ENCODE measurements at places on chromosomes 2 and 18.

DNA sequence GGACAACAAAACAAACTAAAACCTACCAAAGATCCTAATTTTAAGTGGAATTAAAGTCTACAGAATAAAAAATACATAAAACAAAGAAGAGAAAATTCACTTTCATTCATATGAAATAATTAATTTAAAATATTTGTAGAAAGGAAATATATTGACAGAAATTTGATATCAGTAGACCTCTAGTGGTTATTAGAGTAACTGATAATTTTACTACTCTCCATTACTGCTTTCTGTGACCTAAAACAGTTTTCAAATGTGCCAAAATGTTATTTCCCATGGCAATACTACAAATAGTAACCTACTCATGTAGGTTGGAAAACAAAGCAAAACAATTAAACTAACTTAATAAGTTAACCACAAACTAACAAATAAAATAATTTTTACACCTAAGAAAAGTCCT is 147.1 kb downstream of the NOL4 start:
- no peak for DNase-seq

DNA sequence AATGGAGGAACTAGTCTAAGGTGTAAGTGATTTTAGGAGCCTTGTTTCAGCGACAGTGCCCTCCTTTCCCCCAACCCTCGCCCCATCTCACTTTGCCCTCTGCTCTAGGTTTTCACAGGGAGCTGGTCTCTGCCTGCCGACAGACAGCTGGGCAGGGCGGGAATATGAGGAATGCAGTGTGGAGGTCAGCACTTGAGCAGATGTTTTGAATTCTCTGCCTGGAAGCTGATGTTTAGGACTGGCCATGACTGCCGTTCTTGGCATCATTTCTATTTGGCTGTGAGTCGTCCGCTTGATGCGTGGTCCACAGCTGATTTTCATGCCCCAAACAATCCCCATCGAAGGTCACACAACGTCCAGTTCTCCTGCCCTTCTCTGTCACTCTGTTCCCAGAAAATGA is 55.1 kb upstream of the SIX3 start:
- no peak for DNase-seq

- DNase-seq, result no peak
Measured at GRCh38 chr2:53170466-53170865, 597.1 kb upstream of the CHAC2 start.

DNA sequence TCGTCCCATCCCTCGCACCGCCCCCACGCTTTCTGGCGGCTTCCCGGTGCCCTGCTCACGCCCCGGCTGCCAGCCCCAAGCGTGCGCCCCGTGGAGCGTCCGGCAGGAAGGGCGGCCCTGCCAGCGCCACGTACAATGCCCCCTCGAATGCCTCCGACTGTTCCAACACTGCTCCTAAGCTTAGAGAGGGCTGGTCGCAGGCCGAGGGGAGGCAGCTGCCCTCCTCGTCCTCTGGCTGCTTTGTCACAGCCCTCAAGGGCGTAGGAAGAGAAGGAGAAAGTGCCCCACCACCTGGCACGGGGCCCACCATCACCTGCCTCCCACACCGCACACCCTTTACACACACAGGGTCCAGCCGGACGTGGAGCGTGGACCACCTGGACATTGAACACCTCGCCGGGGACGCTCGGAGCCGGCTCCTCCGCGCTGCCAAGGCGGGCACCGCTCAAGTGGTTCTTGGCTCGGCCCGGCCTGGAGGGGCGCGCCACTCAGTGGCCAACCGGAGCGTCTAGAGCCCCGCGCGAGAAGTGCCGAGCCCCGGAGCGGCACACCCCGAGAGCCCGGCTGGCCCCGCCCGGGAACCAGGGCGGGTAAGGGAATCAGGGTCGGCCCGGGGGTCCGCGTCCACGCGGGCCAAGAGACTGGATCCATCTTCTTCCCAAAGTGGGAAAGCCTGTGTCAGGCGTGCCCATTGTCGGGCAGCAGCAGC is 830 bp downstream of the DNER start:
- DNase-seq, result peak; percentile 87

DNA sequence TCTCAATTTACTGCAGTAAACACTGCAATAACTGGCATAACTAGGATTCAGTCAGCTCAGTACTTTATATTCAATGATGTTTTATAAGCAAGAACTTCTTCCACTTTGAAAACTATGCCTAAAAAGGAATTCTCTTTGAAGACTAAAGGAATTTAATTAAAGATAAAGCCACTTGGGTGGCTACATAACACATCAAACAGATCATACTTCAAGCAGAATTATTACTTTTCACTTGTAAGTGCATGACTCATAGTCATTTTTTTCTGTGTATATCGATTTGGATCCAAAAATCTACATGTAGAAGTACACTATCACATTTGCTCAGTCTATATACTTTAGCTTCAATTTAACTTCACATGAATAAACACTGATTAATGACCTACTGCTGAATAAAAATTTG is 4.0 kb downstream of the KANSL1L start:
- no peak for DNase-seq

DNA sequence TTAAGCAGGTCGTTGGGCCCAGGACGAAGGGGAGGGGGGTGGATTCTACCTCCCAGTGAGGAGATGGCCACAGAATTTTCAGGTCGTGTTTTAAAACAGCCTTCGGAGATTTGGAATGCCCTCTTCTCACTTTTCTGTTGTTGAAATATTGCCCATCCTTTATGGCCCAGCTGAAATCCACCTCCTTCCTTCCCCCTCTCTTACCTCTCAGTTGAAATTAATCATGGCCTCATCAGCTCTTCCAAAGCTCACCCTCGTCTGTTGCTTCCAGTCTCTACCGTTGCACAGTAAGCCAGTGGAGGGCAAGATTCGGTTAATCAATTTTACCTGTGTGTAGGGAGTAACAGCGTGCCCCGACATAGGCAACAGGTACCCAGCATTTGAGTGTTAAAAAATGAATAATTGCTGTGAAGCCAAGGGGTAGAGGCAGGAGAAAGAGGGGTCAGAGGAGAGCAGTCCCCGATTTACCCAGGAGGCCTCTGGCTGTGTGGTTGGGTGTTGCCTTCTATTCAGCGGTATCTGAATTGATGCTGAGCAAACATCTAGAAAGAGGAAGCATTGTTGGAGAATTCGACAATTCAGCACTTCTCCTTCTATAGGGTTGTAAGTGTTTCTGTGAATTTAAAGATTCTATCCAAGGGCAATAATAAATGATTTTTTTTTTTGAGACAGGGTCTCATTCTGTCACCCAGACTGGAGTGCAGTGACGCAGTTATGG is 8.6 kb upstream of the PDIA6 start:
- DNase-seq, result no peak

DNA sequence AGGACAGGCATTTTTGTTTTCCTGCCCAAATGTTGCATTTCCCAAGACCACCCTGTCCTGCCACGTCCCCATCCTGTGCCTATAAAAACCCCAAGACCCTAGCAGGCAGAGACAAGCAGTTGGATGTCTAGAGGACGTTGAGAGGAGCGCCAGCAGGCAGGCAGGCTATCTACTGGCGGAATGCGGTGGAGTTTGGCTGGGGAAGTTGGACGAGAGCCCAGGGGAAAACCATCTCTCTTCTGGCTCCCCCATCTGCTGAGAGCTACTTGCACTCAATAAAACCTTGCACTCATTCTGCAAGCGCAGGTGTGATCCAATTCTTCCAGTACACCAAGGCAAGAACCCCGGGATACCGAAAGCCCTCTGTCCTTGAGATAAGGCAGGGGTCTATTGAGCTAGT is 72.5 kb downstream of the ARL6IP6 start:
- DNase-seq, result no peak

DNA sequence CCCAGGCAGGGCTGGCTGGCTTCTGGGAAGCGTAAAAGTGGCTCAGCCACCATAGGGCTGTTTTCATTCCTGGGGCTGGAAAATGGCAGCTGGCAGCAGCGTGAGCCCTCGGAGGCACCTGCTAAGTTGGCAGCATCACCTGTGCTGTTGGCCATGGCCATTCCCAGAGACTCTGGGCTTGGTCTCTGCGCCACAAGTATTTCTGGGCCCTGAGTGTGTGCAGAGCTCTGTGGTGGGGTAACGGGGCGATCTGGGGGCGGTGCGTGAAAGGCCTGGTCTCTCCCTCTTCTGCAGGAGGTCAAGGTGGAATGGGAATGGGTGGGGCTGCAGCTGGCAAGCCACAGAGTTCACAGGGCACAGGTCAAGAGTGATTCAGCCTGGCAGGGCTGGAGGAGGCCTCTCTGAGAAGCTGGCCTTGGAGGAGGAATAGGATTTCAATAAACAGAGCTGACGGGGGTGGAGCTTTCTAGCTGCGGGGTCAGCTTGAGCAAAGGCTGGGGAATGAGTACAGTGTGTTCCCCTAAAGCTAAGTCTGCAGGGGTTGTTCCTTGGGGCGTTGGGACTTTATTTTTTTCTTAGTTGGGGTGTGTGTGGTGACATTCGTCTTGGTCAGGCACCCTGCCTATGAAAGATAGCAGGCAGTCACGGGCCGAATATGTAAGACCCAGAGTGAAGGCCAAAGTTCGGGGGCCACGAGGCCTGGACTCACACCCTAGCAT is 10.3 kb upstream of the NTSR2 start:
- DNase-seq, result no peak

GRCh38 chr2:29747786-29748470 is 173.5 kb downstream of the ALK start:
- no peak for DNase-seq

DNA sequence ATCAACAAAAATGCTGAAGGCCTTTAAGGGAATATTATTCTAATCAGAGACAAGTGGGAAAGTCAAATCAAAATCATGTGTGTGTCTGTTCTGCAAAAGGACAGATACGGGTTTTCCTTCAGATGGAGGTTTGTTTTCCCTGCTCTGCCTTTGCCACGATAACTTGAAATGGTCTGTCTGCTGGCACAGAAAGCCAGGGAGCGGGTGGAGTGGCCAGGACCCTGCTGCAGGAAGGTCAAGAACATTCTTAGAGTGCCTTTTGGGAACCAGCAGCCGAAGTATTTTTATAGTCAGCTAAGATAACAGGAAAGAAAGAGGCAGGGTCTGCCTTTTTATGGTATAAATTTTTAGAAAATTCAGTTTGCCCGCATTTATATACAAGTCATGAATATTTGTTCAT is 234.2 kb downstream of the LTBP1 start:
- no peak for DNase-seq

- DNase-seq, result no peak
Measured at GRCh38 chr18:45355944-45356520, 259.2 kb upstream of the SLC14A2 start.

DNA sequence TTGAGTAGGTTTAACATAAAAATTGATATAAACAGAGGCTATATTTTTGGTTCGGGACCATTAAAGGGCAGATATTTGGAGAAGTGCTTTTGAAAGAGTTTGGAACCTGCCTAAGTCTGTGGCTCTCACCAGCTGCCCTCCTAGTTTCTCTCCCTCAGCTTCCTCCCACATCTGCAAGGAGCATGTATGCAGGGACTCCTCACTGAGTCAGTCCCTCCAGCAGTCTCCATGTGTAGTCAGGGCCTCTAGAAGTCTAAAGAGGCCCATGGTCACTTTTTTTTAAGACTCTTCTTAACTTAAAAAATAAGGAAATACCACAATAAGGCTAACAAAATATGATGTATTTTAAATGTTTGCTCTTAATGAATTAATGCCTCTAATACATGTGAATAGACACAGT is 220.0 kb upstream of the TANK start:
- no peak for DNase-seq

- no peak for DNase-seq
Measured at GRCh38 chr18:74498712-74499627, 2.8 kb downstream of the CNDP2 start.

GRCh38 chr2:34307636-34308035 is 708.5 kb upstream of the FAM98A start:
- DNase-seq, result no peak

GRCh38 chr2:11446733-11447248 is 19.2 kb downstream of the E2F6 start:
- peak; percentile 72 for DNase-seq

Data from SK-N-SH (cell line).